ENCODE measurements at places on chromosomes 6 and 20.

DNA sequence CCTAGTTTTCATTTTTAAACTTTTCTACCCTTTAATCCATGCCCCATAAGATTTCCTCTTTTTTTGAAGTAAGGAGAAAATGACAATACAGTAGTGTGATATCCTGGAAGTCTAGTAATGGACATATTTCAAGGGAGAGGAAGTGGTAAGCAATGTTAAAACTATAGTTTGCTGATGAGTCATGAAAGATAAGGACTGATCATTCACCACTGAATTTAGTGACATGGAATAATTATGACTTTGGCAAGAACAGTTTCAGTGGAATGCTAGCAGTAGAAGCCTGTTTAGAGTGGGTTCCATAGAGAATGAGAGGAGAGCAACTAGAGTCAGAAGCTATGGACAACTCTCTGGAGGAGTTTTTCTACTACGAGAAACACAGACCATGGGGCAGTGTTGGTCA lies 24.9 kb upstream of the SLC2A12 start:
- no peak for DNase-seq

- no peak for DNase-seq
Observed at GRCh38 chr6:101826678-101827077, 433.2 kb downstream of the GRIK2 start.

GRCh38 chr6:165876588-165876987 lies 213.5 kb upstream of the PDE10A start:
- no peak for DNase-seq

DNA sequence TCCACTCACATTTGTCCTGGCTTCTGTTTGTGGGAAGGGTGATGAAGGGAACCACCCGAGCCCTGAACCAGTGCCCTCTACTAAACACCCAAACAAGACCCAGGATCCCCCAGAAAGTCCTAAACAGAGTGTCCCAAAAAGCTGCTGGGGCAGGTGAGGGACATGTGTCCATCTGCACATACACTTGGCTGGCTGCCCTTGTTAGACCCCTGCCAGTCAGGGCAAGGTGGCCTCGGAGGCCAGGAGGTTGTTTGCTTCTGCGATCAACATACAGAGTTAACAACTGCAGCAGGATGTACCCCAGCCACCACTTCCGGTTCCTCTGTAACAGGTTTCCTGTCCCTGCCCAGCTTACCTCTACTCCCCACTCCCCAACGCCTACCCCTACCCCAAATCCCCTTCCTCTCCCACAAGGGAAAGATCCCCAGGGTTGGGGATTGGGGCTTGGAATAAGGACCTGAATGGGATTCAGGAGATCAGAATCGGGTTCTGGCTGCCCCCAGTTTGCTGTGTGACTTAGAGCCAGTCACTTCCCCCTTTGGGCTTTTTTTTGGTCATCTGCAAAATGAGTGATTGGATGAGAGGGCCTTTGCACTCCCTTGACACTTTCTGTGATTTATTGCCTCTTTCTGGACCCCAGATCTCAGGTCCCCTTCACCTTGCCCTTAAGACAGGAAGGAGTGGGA lies 13.9 kb downstream of the DEF6 start:
- DNase-seq: peak; percentile 47

DNA sequence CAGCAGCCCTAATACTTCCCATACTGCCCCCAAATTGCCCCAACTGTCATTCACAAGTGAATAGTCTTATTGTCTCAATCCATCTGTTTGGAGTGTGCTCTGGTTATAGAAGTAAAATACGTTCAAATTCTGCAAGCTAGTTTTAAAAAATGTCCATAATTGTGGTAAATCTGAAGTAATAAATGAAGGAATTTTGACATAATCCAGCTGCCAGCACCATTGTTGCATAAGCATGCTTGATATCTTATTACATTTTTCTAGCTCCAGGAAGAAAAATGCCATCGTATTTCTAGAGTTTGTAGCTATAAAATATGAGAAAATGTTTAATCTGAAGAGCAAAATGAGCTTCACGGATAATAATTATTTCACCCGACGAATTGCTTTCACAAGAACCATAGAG lies 664.7 kb downstream of the RFPL4B start:
- no peak for DNase-seq

GRCh38 chr20:11156922-11157321 lies 483.1 kb upstream of the JAG1 start:
- DNase-seq: no peak

DNA sequence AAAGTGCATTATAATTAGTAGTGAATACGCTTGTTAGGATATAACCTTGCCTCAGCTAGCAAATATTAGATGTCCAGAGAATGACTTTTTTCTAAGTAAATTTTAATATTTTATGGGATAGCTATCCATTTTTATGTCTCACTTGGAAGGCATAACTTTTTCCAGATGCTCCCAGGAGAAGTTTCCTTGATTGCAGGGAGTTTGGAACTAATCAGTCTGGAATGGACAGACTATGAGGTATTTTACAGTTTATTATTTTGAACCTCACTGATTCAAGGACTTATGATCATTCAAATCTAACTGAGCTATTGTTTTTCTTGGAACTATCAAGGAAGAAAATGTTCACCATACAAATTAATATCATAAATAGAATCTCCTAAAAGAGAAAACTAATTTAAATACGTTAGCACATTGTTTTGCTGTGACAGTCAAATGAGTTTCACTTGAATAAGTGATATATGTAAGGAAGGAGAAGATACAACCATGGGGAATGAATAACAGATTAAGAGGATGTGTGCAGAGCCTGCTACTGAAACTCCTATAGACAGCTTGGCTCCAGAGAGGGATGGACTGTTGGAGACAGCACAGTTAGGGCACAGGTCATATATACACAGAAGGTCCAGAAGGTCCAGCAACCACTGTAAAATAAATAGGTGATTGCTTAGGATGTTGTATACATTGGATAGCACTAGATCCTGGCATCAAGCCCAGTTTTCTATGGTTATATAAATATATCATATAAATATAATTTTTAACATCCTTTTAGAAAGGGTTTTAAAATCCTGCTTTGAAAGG lies 20.6 kb upstream of the LCA5 start:
- DNase-seq: no peak

GRCh38 chr6:16749516-16750485 lies 11.5 kb downstream of the ATXN1 start:
- no peak for DNase-seq

- no peak for DNase-seq
Observed at GRCh38 chr6:44298055-44298803, 14.9 kb downstream of the AARS2 start.

GRCh38 chr6:112770308-112770707 lies 423.2 kb downstream of the RFPL4B start:
- DNase-seq: no peak

- DNase-seq: peak; percentile 92
Observed at GRCh38 chr20:1535420-1536175, 21.9 kb downstream of the SIRPD start.

DNA sequence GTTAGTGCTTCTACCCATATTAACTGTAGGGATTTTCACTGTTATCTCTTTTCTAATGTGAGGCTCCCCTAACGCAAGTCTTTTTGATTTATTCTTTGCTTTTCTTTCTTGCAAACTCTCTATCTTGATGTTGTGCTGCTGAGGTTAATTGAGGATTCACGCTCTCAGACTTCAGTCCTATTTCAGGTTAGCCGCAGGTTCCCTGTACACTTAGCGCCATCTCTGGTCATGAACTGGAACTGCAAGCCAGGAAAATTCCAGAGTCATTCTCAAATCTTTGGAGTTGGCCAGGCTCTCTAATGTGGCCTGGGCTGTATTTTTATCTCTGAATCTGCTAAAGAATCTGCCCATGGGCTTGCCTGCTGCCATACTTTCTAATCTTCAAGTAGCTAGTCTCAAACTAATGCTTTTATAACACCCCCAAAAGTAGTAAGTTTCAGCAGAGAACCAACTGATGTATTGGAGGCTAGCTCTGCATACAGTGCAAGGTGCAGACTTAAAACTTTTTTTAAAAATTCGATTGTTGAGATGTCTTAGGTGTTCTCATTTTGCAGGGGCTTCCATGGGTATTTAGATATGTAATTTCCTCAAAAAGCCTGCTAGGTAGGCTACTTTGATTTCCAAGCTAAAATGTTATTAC lies 91.1 kb upstream of the OPRM1 start:
- DNase-seq: peak; percentile 6

All from CD14-positive monocyte (primary cell).